HS-5 (cell line): ENCODE measurements at places on chromosomes 6 and 20.

GRCh38 chr6:14767226-14767625, 478.6 kb upstream of the JARID2 start:
- DNase-seq, result no peak

GRCh38 chr6:105817961-105818360, 268.2 kb upstream of the PRDM1 start:
- DNase-seq, result no peak

GRCh38 chr20:51624157-51624731, 81.7 kb upstream of the NFATC2 start:
- peak; percentile 76 for DNase-seq

DNA sequence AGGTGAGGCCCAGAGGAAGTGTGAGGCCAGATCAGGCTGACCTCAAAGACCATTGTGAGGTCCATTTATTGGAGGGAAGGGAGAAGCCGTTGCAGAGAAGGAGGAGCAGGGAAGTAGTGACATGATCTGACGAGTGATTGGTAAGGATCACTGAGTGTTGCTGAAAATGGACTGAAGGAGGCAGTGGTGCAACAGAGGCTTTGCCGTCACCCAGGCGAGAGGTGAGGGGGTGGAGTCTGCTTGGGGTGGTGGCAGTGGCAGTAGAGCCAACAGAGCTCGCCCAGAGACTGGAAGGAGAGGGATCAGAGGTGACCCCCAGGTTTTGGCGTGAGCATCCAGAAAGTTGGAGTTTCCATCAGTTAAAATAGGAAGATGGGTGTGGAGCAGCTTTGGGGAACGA, 67.9 kb upstream of the CLDN20 start:
- no peak for DNase-seq

- no peak for DNase-seq
These were observed 137.7 kb upstream of the HEY2 start for GRCh38 chr6:125611573-125612344.

DNA sequence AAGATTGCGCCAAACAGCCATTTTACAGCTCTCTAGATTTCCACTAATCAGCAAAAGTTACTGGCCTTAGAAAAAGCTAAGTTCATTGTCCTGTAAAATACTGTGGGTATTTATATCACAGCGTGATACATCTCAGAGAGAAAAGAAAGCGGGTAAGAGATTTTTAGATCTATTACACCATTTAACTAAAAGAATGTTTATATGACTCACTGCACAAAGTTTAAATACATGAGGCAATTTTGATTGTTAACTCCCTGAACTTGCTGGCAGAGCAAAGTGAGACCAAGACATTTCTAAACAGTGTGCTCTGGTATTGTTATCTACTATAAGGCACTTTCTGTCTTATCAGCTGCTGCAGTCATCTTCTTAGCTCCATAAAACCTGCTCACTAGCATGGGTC, 314.3 kb downstream of the EPHA7 start:
- peak; percentile 39 for DNase-seq

DNA sequence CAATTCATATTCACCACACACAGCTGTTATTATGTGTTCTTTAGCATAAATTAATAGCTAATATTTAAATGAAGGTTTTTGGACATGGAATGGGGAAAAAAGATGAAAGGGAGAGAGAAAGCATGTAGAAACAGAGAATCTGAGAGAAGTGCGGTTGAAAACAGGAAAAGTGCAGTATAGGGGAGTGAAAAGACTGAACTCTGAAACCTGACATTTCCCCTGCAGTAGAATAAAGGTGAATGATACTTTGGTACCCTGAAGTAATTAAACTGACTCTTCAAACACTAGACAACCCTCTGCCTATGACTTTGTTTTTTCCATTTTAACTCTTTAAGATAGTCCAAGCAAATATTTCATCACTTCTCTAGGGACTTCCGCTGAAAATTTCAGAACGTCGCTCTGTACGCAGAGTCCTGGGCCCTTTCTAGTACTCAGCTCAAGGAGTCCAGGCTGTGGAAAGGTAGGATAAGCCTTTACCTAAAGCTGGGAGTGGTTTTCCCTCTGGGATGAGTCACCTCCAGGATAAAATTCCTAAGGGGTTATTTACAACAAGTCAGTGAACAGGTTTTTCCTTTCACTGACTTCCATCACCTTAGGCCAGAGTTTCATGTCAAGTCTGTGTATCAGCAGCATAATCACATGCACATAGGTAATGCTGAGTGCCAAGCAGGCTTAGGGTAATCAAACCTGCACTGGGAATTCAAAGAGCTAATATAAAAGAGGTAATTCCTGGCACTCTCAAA, 614.5 kb downstream of the PKHD1 start:
- DNase-seq, result no peak

GRCh38 chr6:118309337-118310093, 238.6 kb upstream of the PLN start:
- DNase-seq, result no peak

- no peak for DNase-seq
These were observed 72.5 kb downstream of the SMPDL3A start for GRCh38 chr6:122861594-122861993.

DNA sequence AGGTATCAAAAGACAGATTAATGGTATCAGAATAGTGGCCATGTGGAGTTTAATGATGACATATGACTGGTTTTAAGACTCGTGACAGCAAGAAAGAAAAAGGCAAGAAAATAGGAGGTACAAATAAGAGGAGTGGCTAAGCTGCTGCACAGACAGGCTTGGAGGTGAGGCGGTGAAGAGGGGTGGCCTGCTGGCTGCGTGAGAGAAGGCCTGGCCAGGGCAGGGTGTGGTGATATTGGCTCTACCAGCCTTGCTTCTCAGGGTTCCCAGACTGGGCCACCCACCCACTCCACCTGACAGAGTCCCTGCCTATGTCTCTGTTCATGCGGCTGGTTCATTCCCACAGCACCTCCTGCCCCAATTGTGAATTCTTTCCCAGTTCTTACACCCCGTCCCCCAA, 106.7 kb downstream of the FOXC1 start:
- DNase-seq, result no peak

DNA sequence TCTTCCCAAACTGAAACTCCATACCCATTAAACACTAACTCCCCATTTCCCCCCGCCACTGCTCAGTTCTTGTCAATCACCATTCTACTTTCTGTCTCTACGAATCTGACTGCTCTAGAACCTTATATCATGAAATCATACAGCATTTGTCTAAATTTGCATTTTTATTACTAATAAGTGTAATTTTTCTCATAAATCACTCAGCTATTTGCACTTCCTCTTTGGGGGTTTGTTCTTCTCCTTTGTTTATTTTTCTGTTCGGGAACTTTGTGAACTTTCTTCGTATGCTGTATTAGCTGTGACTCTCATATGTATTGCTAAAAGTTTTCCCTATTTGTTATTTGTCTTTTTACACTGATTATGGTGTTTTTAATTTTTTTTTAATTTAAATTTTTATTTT, 152.2 kb downstream of the SLC16A10 start:
- no peak for DNase-seq

- DNase-seq, result no peak
These were observed 38.2 kb downstream of the MYLIP start for GRCh38 chr6:16166871-16167608.

GRCh38 chr20:44683263-44684046, 31.7 kb upstream of the CCN5 start:
- no peak for DNase-seq

GRCh38 chr6:36762123-36762522, 64.5 kb downstream of the RAB44 start:
- no peak for DNase-seq

DNA sequence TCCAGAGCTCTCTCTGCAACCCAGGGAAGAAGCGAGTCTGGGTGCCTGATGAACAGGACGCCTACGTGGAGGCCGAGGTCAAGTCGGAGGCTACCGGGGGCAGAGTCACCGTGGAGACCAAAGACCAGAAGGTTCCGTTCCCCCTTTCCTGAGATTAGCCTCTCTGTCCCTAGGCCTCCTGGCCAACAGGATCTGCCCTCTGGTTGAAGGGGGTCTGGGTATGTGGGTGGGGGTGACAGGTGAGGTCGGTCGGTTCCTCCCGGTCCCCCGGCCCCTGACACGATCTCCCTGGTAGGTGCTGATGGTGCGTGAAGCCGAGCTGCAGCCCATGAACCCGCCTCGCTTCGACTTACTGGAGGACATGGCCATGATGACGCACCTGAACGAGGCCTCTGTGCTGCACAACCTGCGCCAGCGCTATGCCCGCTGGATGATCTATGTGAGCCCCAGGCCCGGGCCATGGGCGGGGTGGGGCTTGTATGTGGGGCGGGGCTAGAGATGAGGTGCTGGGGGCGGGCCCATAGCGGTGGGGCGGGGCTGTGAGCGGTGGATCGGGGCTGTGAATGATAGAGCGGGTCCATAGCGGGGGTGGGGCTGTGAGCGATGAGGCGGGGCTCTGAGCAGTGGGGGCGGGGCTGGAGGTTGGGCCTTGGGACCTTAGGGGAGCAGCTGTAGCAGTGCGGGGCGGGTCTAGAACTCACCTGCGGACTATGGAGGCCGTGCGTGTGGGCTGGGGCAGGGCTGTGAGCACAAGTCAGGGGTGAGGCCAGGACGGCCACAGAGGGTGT, 23.9 kb downstream of the MYH7B start:
- no peak for DNase-seq
